ENCODE measurements at places on chromosomes 1 and 21.
A peak's percentile ranks its signal among the peaks of the same experiment; 100 is the strongest.

- DNase-seq = no peak
Measured at GRCh38 chr1:155086856-155087535, 8.4 kb downstream of the EFNA3 start.

GRCh38 chr1:218351391-218352074, 6.4 kb downstream of the TGFB2 start:
- peak; percentile 35 for DNase-seq

- no peak for DNase-seq
Measured at GRCh38 chr1:22728751-22729399, 18.2 kb downstream of the EPHB2 start.

GRCh38 chr1:230191855-230192254, 124.8 kb downstream of the GALNT2 start:
- DNase-seq = no peak

- no peak for DNase-seq
Measured at GRCh38 chr1:71240656-71241055, 159.8 kb upstream of the ZRANB2 start.

GRCh38 chr1:109438798-109439297, 12.6 kb upstream of the PSMA5 start:
- peak; percentile 8 for DNase-seq

DNA sequence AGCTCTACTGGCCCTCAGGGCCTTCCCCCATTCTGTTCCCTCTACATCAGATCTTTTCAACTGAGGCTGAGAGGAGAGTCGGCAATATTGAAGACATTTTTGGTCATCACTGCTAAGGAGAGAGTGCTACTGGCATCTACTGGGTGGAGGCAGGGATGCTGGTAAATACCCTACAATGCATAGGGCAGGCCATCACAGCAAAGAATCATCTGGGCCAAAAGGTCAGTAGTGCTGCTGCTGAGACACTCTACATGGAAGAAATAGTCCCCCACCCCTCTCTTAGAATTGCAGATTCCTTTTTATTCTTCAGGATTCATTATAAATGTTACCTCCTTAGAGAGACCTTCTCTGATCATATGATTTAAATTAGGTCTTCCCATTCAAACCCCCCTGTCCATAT, 94.3 kb downstream of the JAK1 start:
- no peak for DNase-seq

DNA sequence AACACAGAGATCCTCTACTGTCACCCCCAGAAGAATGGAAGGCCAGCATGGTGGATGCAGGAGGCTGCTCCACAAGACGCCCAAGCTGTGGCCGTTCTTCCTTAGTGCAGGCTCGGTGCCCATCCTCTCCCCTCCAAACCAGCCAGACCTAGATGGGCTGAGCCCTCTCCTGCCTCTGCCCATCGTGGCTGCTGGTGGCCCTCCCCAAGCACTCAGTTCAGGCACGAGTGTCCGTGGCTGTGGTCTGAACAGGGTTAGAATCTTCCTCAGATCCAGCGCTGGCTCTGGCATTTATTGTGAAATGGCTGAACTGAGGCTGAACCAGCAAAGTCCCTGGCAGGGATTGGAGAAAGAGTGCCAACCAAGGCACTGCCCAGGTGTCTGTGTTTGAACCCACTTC, 59.5 kb downstream of the TRIM11 start:
- DNase-seq = no peak

GRCh38 chr1:26067432-26067911, at the start of gene TRIM63:
TSS of gene TRIM63 (minus strand) at chr1:26067630. CDS start at chr1:26067494, 136 bp downstream.
- no peak for DNase-seq

GRCh38 chr1:81052162-81052561, 748.6 kb upstream of the ADGRL2 start:
- no peak for DNase-seq

GRCh38 chr1:25806418-25806817, 6.4 kb downstream of the SELENON start:
- no peak for DNase-seq

GRCh38 chr1:151313501-151313900, 13.7 kb downstream of the PI4KB start:
- no peak for DNase-seq

DNA sequence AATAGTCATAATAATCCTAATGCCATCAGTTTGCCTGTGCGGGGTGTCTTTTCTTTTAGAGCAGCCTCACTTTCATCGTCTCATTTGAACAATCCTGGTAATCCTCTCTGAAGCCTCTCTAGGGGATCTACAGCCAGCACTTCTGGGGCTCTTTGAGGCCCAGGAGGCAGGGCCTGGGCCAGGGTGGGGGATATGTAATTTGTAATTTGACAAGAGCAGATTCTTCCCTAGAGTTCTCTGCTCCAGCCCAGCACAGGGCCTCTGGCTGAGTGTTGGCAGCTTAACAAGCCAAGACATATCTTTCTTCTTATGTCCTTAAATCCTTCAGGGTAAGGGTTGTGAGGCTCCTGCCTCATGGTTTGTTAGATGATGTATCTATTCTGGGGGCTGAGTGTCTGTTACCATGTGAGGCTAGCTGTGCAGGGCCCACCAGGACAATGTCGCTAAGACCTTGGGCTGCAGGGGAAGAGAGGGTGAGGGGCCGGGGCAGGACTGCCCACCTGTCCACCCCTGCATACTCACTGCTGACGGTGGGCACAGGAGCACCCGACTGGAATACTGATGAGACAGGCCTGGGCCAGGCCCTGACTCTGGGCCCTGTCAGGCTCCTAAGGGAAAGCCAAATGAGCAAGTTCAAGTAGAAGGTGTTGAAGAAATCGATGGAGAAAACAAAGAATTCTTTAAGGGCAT, 45.3 kb upstream of the PARP1 start:
- no peak for DNase-seq

- DNase-seq = no peak
Measured at GRCh38 chr1:231478811-231479210, 49.7 kb upstream of the TSNAX start.

DNA sequence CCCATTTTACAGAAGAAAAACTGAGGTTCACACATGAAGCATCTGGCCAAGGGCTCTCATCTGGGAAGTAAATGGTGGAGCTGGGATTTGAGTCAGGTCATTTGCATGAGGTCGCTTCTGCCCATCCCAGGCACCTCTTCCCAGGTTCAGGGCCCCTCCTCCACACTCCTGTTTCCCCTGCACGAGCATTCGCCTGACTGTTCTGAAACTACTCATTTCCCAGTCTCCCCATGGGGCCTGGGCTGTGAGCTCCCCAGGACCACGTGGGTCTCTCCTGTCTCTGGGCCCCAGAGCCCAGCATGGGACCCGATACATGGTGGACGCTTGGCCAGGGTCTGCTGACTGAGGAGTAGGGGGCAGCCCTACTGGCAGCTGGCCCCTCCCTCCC, 360.8 kb downstream of the MATN1 start:
- no peak for DNase-seq

DNA sequence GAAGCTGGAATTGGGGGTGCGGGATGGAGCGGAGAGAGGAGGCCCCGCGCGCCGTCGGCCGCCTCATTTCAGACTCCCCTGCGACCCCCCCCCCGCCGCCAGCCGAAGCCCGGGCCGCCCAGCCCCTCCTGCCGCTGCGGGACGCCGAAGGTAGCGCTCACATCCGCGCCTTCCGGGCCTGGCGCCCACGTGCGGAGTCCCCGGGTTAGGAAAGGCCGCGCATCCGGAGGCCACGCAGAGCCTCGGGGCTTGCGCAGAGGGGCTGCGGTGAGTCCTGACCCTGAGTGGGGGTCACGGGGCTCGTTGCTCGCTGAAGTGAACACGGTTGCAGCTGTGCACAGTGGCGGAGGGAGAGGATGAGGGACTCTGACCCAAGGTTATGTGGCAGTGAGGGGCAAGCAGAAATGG, 552 bp upstream of the ZNF496 start:
- DNase-seq = peak; percentile 52

GRCh38 chr1:229953736-229954326, 113.2 kb upstream of the GALNT2 start:
- no peak for DNase-seq

- no peak for DNase-seq
Measured at GRCh38 chr1:28519946-28520725, 14.3 kb downstream of the RCC1 start.

- DNase-seq = no peak
Measured at GRCh38 chr1:240099748-240100147, 8.1 kb downstream of the FMN2 start.

- no peak for DNase-seq
Measured at GRCh38 chr1:244087021-244087560, 36.0 kb downstream of the ZBTB18 start.

DNA sequence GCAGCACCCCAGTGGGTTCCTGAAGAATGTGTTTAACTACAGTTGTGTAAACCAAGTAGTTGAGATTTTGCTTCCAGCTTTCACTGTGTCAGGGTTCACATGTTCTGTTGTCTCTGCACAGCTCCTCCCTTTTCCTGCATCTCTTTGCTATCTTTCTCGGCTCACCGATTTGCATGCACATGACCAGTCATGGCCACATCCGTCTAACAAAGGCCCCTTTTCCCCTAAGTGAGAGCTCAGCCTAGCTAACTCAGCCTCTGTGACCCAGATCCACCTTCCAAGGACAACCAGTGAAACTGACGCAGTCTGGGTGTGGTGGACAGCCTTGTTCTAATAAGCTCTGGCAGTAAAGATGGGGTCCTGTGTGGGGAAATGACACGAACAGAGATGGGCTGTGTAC, 101.1 kb downstream of the ZP4 start:
- DNase-seq = no peak

GRCh38 chr1:154765970-154766369, 104.1 kb downstream of the KCNN3 start:
- DNase-seq = no peak

DNA sequence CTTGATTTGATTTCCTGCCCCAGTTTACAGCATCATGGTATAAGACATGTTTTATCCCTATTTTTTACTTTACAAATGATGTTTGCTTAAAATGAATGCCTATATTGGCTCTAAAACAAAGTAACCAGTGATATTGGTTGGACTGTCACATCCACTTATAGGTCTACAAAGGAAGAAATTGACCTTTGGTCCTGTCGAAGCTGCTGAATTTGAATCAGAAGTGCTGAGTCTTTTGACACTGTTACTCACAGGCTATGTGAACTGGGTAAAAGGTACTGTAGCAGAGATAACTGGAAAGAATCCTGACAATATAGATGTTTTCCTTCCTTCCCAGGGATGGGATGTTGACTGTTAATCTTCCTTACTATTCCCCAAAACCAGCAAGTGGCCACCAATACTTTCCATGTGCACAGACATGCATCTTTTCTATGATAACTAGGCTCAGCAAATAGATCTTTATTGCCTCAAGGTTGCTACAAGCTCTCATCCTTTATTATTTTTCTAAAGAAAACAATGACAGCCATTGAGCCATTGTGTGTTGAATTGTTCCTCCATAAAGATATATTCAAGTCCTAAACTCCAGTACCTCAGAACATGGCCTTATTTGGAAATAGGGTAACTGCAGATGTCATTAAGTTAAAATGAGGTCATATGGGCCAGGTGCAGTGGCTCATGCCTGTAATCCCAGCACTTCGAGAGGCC, 175.9 kb upstream of the NR5A2 start:
- no peak for DNase-seq

DNA sequence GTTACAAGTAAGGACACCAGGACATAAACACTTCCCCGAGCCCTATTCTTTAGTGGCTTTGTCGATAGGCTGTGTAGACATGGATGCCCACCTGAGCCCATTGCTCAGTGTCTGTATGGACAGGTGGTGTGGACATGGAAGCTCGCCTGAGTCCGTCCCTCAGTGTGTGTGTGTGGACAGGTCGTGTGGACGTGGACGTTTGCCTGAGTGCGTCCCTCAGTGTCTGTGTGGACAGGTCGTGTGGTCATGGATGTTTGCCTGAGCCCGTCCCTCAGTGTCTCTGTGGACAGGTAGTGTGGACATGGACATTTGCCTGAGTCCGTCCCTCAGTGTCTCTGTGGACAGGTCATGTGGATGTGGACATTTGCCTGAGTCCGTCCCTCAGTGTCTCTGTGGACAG, 38.7 kb upstream of the COL6A2 start:
- no peak for DNase-seq

DNA sequence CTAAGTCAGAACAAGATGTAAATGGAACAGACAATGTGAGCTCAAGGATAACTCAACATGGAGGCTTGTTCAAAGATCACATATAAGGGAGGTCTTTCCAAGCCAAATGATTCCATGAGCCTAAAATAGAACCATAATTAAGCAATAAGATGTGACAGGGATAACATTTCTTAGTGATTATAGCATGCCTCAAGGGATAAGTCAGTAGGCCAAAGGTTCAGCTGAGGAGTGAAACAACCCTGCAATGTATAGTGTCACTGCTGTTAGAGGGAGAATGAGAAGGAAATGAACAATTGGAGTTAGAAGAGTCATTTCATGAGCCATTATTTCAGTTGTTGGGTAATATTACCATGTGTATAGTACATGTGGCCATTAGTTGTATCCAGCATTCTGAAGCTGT, 25.0 kb downstream of the GORAB start:
- DNase-seq = no peak

DNA sequence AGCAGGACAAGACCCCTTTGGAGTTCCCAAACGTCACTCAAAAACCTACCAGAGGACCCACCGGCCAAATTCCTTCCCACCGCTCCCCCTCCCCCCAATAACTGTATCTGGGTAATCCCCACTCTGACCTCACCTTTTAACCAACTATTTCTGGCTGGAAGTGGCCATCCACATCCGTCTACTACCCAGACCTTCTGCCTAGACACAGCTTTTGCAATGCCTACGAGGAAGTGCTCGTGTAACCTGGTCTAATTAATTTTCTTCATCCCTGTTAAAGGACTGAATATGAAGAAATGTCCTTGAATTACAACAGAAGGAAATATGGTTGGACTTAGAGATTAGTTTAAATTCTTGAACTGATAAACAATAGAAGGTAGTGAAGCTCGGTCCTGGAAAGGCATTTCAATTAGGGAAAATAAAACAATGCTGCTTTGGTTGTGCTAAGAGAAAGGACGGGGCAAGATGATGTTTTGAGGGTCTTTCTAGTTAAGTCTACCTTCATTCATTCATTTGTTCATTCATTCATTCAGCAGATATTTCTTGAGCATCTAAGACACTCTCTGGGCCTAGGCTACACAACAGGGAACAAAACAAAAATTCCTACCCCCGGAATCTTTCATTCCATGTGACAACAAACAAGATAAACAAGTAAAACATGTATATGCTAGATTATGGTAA, 18.8 kb downstream of the AVPR1B start:
- DNase-seq = no peak

- peak; percentile 65 for DNase-seq
Measured at GRCh38 chr1:156608981-156609380, 7.7 kb upstream of the GPATCH4 start.

- DNase-seq = no peak
Measured at GRCh38 chr1:170318736-170319135, 173.0 kb downstream of the NTMT2 start.
